ENCODE measurements at places on chromosomes 4 and X.

- peak; percentile 70 for DNase-seq
Measured at GRCh38 chr4:174365018-174365587, 81.4 kb downstream of the CEP44 start.

GRCh38 chr4:40199179-40199670 is 2.4 kb downstream of the RHOH start:
- DNase-seq = no peak

GRCh38 chr4:55069248-55069647 is 56.1 kb downstream of the KDR start:
- peak; percentile 86 for DNase-seq

- DNase-seq = peak; percentile 85
Measured at GRCh38 chr4:122045533-122045932, 93.7 kb upstream of the TRPC3 start.

- peak; percentile 53 for DNase-seq
Measured at GRCh38 chr4:153260553-153261300, 56.5 kb downstream of the TRIM2 start.

DNA sequence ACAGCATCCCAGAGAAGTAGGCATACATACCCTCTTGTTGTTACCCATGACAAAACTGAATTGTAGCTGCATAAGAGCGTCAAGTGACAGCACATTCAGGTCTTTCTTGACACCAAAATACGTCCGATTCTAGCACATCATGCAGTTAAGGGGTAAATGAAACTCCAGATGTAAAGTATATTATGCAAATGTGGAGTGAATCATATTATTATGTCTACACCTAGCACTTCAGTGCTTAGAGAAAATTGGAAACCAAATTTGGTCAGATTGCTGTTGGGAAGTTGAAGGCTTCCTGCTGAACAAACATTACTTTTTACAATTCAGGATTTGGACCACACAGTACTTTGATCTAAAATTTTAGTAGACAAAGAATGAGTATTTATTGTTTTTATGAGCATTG is 24.2 kb upstream of the LEF1 start:
- no peak for DNase-seq

DNA sequence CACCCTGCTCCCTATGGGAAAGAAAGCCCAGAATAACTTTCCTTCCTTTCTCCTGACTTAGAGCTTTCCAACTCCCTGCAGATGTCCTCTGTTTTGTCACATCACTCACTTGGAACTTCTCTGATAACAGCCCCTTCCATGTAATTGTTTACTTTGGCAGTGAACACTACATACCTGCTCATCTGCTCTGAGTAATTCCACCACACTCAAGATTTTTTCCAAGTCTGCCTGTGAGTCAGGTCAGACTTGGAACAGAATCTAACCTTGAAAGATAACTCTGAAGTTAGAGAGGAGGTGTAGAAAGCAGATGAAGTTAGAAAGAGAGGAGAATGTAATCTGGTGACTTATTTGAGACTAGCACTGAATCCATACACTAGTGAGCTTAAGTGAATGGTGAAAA is 7.4 kb downstream of the MAGEB10 start:
- DNase-seq = peak; percentile 26

- DNase-seq = no peak
Measured at GRCh38 chr4:153440475-153440874, 25.7 kb upstream of the TMEM131L start.

Measured in fibroblast of pulmonary artery (primary cell).